ENCODE measurements at places on chromosomes 5 and 9.

DNA sequence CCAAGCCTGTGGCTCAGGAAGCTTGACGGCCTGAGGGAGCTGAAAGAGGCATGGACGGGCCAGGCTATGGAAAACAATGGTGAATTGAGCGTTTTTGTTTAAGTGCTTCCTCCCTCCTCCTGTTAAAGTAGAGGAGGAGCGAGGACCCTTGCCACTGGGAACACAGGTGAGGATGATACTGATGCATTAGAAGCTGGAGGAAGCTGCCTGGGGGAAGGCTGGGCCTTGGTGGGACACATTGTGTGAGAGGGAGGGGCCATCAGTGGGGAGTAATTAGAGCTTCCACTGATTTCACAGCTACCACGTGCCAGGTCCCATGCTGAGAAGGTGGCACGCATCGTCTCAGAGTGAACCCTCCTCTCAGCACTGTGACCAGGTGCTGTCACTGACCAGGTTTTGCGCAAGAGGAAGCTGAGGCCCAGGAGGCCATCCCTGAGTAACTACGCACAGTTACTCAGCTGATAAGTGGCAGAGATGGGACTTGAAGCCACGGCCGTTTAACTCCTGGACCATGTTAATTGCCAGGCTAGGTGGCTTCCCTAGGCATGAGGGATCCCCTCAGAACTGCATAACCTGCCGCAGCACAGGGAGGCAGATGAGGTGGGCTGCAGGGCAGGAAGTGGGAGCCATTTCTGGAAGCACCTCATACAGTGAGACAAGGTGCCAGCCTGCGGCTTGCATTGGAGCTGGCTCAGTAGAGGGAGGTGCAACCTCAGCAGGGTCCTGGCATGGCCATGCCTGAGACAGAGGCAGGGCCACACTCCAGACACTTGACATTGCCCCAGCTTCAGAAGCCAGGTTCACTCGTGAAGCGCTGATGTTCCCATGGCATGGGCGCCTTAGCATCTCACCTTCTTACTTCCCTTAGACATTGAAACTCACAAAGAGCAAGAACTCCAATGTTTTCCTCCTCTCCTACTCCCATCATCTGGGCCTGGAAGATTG, 195.3 kb upstream of the MVB12B start:
- DNase-seq, result no peak

GRCh38 chr9:93869088-93869487, 86.1 kb downstream of the BARX1 start:
- DNase-seq, result no peak

DNA sequence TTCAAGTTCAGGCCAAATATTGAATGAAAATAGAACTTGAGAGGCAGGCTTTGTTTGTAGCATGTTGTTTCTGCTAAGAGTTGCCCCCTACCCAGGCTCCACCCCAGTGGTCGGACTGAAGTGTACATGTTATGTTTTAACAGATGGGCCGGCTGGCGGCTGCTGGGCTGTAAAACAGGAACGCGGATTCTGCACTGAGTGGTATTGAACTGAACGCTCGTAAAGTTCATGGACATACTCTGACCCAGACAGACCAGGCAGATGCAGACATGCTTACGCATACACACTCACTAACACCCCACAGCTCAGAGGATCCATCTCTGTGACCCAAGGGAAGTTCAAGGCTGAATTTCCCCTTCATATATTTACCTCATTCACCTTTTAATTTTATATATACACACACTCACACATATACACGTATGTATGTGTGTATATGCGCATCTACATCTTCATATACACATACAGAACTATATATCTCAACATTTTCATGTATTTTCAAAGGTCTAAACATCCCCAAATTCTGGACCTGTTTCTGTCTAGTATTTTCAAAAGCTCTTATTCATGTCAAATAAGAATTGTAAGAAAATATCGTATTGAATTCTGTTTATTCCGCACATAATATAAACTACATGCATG, 1.4 kb downstream of the MARCHF3 start:
- DNase-seq, result no peak

DNA sequence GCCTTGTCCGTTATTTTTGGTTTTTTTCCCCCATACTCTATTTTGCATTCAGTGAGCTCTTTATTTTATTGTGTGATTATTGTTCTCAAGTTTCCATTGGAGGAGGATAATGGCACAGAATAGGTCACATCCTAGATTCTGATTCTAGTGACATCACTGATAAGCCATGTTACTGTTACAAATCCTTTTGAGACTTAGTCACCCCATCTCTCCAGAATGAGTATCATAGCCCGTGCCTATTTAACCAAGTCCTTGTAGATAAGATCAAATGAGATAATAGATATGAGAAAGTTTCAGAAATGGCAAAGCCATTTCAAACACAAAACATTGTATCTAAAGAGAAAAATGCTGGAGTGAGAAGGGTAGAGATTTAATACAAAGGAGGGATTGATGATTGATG, 242.6 kb downstream of the RAB3C start:
- no peak for DNase-seq

- no peak for DNase-seq
Observed at GRCh38 chr5:116605310-116606070, 30.9 kb upstream of the SEMA6A start.

DNA sequence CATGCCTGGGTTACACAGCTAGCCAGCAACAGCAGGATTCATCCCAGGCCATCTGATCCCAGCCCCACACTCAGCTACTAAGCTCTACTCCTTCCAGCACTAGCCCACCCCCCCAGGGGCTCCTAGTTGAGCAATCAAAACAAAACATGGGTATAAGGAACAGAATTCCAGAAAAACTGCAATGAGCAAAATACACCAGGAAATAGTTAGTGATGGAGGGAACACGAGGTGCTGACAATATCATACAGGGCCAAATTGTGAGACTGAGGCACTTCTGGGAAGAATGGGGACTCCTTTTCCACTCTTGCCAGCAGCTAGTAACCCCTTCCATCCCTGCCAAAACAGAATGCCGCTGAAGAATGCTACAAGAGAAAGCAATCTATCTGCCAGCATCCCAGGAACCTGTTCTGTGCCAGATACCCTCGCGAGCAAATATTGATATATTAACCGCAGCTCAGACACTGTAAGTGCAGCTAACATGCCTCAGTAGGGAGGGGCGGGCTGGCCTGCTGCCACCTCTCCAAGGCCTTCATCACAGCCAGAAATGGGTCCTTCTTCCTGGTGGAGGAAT, 161.4 kb downstream of the SLIT3 start:
- DNase-seq, result no peak

DNA sequence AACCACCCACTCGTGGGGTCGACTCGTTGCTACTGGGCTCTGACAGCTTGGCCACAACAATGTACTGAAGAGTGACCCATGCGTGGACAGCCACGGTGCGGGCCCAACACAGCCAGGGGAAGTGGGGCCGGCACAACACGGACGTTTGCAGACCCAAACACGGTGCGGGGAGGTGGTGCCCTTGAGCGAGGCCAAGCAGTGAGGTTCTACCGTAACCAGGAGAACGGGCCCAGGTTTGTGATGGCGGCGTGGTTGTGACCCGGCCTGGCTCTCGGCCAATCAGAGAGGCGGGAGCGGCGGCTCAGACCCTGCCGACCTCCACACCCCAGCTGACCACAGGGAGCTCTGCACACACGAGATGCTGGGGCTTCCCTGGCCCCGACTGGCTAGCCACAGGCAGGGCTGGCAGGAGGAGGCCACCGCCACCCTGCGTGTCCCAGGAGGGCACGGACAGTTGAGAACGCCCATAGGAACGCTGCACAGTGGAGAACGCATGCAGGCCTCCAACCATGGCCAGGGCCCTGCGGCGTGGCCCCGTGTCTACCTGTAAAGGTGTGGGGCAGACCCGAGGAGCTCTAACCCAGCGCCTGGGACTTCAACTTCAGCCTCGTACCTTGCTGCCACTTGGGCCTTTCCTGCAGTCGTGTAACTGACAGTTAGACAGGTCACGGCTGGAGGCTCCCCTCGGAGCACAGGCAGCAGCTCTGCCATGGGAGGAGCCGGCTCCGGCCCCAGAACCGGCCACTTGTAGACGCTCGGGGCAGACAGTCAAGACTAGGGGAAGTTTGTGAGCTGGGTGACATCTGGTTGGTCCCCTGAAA, 13.7 kb downstream of the BRD3 start:
- DNase-seq, result no peak

DNA sequence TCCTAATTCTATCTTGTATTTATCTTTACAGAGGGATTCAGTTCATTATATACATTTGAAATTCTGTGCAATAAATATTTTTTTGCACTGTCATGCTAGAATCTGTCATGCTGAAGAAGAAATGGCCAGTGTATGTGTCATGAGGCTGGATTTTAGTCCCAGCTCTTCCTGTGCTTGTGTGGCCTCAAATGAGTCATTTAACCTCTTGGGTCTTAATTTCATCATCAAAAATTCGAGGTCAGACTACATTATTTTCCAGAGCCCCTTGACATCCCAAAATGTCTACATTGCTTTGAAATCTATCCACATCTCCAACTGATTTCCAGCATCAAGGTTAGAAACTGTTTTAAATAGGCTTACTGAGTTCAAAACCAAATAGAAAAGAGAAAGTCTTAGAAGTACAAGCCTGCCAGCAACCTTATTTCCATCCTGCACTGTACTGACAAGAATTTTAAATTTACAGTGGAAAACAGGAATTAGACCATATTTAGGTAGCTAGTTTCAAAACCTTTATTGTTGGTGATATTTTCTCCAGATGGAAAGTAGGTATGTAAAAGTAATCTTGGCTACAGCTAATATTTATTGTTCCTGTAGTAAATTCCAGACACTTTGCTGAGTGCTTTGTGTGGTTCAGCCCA, 96.7 kb upstream of the MAMDC2 start:
- peak; percentile 88 for DNase-seq

DNA sequence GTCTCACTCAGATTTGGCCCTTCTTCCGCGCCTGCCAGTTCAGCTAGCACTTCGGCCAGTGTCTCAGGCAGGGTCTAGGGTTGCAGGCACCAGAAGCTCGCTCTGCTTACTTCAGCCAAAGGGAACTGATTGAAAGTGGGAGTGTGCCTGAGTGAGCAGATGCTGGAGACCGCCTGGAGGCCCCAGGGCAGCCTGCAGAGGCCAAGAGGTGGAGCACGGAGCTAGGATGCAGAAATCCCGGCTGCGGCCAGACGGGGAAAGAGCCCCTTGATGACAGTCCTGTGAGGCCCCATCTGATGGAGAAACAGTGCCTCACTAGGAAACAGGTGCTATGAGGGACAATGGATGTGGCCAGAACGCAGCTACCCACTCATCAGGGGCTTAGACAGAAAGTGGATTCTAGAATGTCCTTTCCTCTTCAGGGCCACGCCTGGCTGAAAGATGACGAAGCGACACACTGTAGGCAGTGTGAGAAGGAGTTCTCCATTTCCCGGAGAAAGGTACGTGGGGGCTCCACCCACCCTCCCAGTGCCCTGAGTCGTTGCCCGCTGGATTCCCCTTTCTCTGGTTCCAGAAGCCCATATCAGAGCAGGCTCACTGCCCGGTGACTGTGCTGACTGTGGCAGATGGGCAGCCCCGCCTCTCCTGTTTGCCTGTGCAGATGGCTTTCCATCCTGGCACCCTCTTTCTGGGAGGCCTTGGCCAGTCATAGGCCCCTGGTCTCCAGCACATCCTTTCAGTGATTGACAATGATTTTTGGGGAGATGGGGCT, 16.1 kb downstream of the HNRNPH1 start:
- no peak for DNase-seq

DNA sequence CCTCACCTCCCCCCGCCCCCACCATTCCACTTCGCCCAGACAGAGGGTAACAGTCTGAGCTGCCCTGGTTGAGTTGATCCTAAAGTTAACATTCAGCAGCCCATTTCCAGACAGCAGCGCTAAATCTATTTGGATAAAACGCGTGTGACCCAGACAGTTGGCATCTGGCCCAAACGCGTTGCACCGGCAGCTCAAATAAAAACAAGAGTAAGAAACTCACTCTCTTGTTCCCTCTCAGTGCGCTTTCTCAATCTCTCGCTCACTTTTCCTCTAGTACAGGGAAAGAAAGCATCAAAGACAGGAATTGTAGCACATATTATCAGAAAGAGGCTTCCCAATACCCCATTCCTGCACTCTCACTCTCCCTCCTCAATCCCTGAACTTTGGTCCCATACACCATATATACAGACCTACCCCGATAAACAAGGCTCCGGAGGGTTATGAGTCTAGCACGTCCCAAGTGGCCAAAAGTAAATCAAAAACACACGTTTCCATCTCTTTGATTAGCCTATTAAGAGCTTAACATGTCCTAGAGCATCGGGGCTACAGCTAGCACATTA, 1.3 kb downstream of the ADAMTS6 start:
- DNase-seq, result peak; percentile 92

- no peak for DNase-seq
Observed at GRCh38 chr9:117231012-117231411, 183.8 kb downstream of the ASTN2 start.

DNA sequence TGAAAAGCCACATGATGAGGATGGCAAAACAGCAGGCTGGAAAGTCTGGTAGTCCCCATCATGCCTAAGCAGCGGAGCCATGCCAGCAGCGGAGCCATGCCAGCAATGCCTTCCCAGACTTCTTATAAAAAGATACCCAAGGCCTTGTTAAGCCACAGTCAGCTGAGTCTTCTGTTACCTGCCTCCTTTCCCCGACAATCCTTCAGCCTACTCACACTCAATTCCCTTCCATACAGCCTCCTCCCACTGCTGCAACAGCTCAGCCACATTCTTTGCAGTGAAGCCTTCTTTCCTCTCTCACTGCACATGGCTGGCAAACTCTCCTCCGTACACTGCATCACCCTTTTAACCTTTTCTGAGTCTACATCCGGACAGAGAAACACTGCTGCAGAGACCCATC, 114.9 kb downstream of the AUH start:
- DNase-seq, result no peak

DNA sequence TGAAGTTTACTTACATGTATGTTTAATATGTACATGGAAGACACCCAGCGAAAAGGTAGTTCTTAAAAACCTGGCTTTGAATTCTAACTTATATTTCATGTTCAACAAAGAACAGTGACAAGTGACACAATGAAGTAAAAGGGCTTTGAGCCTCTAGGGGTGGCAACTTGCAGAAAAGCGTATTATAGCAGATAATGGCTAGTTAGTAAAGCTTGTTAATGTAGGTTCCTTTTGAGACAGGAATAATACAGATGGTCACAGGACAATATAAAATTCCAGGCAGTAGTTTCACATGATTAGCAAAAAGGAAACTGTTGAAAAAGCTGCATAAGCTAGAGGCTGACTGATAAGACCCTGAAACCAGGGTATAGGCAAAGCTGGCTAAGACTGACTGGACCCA, 132.4 kb upstream of the FTMT start:
- DNase-seq, result no peak

DNA sequence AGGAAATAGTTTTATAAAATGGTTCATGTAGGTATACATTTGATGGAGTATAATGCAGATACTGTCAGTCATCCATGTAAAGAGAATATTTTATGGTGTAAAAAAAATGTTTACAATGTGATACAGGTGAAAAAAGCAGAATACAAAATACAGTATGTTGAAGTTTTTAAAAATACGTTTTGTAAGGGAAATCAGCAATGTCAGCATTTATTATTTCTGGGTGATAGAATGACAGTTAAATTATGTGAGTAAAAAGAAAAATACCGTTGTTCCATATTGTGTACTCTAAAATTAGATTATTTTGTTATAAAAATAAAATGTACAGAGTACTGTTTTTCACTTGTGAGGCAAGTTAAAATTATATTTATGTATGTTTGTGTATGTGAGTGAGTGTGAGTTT, 69.0 kb downstream of the UBE2R2 start:
- no peak for DNase-seq

- peak; percentile 87 for DNase-seq
Observed at GRCh38 chr9:75039009-75039408, 10.9 kb upstream of the CARNMT1 start.

- DNase-seq, result peak; percentile 50
Observed at GRCh38 chr5:74954919-74955318, 88.7 kb upstream of the FAM169A start.

- DNase-seq, result no peak
Observed at GRCh38 chr5:145829708-145830361, 5.3 kb downstream of the PRELID2 start.

- DNase-seq, result no peak
Observed at GRCh38 chr5:27818888-27819287, 780.5 kb upstream of the CDH9 start.
